ENCODE measurements at places on chromosomes 1 and 21. TPM values are rescaled to one million over a fixed set of nuclear protein-coding genes. Genes with fewer than 3 reads are reported as not detected.

Gene EPHA10
- 0.77 TPM for total RNA-seq

Gene ADAMTSL4
- 0.44 TPM for total RNA-seq

Gene RO60
- 119 TPM for total RNA-seq

Gene IL6R
- 0.09 TPM for total RNA-seq

Gene GJB5
- not detected for total RNA-seq

Gene TENT5C
- 1.3 TPM for total RNA-seq

Gene STPG1
- total RNA-seq, result 7.7 TPM

Gene KRTAP21-2
- not detected for total RNA-seq

GRCh38 chr1:74512170-74512915 is at the start of gene LRRC53:
LRRC53 (minus strand) TSS chr1:74512611; CDS start chr1:74483349, 29,262 bp downstream.
- DNase-seq, result no peak

DNA sequence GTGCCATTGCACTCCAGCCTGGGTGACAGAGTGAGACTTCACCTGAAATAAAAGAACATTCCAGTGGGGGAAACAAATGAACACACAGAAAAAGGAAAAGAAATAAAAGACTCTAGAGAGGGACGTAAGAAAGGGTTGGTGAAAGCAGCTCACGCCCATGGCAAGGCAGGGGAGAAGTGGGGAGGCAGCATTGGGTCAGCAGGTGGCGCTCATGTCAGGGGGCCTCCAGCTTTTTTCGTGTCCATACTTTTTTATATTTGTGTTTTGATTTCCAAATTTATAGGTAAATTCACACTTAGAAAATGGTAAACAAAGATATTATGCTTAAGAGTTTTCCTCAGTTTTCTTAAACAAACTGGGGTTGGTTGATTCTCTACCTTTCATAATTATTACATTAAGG is 45.5 kb downstream of the VPS13D start:
- peak; percentile 41 for DNase-seq

DNA sequence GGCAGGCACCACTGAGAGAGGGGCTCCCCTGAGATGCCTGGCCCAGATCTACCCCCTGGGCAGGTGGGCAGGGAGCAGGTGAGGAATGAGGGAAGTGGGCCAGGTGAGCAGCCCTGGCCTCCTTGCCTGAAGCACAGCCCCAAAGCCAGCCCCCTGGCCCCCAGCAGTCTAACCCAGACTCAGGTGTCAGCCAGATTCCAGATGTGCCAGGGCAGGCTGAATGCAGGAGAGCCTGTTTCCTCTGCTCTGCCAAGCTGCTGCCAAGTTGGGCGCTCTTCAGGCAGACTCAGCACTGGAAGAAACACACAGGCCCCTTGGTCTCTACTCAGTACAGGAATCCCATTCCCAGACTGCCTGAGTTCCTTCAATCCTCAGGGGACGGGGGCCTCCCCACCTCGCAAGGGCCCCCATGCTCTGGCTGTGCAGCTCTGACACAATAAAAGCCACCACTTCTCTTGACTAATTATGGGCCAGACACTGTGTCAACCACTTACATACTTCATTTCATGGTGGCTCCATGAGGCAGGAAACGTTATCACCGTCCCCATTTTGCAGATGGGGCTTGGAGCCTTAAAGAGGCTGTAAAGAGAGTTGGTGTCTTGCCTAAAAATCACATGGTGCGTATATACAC is 20.4 kb downstream of the ARHGEF19 start:
- no peak for DNase-seq

DNA sequence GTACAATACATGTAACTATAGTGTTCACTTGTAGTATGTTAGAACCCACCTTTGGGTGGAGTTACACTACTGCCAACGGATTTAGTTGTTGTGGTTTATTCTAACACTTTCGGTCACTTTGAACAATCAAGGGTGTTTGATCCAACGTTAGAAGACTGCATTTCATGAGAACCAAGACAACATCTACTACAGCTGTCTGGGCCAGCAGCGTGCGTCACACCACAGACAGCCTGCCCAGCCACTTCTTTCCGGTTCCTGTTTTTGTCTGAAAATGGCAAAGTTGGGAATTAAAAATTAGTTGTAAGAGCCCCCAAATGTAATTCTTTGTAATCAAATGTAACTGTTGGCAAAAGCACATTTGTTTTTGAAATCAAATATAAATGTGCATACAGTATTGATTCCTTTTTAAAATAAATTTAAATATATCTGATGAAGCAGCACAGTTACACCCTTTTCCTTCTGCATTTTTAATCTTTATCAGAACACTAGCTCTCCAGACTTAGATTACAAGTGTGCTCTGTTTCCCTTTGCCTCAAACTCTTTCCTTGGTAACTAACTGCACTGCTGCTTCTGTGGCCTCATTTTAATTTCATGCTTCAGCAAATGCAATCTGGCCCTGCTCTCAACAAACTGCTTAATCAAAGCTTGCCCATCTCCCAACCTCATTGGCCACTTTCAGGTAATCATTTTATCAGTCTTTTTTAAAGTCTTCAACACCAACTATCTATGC is 86.6 kb upstream of the DPH5 start:
- no peak for DNase-seq

- no peak for DNase-seq
Observed at GRCh38 chr1:240998024-240998423, 359.0 kb downstream of the RGS7 start.

DNA sequence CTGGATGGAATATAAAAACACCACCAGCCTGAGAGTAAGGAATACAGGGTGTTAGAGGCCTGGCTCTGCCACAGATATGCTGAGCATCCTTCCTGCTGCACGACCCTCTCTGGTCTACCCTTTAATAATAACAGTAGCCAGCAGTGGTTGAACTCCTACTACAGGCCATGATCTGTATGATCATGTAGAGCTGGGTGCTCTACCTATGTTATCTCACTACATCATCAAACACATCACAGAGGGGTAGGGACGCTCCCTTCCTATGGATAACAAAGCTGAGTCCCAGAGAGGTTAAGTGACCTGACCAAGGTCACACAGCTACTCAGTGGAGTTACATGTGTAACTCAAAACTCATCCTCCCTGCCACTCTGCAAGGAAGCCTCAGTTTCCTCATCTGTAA is 13.0 kb upstream of the MYOM3 start:
- no peak for DNase-seq

GRCh38 chr1:118960567-118961136 is 27.5 kb downstream of the TBX15 start:
- DNase-seq, result no peak

DNA sequence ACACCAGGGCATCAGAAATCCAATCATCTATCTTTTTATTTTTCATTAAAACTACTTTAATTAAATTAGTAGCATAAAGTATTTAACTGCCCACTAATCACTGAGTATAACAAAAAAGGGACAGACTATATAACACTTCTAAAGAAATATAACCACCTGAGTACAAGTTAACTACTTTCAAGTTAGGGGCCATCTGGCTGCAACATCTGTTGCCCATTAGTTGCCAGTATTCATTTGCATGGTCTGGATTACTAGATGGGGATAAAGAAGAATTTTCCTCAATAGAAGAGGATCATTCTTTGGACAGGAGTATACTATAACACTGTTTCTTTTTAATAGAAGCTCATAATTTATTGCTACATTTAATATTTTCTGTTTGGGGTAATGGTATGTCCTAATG is 446.4 kb downstream of the AMY1C start:
- DNase-seq, result no peak

GRCh38 chr21:34598931-34599400 is 15.9 kb downstream of the RCAN1 start:
- DNase-seq, result no peak

GRCh38 chr1:9787702-9788101 is 36.1 kb downstream of the CLSTN1 start:
- DNase-seq, result no peak
